ENCODE measurements at places on chromosomes 11 and 22.

DNA sequence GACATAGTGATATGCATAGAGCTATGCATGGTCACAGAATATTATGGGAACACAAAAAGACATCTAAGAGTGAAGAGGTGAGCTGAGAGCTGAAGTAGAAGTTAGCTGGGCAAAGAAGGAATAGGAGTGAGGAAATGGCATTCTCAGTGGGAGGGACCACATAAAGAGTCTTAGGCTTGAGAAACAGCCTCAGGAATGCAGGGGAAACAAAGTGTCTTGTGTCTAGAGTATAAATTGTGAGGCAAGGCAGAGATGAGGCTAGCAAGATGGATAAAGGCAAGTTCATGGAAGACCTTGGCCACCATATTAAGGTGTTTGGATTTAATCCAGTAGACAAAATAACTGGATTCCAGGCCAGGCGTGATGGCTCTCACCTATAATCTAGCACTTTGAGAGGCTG lies 40.6 kb upstream of the CRTAM start:
- no peak for DNase-seq

GRCh38 chr11:72036687-72037086 lies 38.0 kb downstream of the IL18BP start:
- DNase-seq: no peak

GRCh38 chr22:23061471-23062280 lies 8.6 kb upstream of the GNAZ start:
- no peak for DNase-seq

GRCh38 chr11:74425100-74425499 lies 26.9 kb upstream of the PGM2L1 start:
- DNase-seq: no peak

GRCh38 chr11:125351868-125352250 lies 144.2 kb downstream of the FEZ1 start:
- DNase-seq: no peak

GRCh38 chr11:118620529-118621070 lies 13.2 kb downstream of the PHLDB1 start:
- no peak for DNase-seq

- no peak for DNase-seq
These were observed 55.9 kb upstream of the NUP160 start for GRCh38 chr11:47904048-47904447.

GRCh38 chr11:133269267-133269666 lies 263.0 kb downstream of the OPCML start:
- DNase-seq: no peak

GRCh38 chr11:68721075-68721474 lies 30.2 kb downstream of the TESMIN start:
- DNase-seq: no peak

DNA sequence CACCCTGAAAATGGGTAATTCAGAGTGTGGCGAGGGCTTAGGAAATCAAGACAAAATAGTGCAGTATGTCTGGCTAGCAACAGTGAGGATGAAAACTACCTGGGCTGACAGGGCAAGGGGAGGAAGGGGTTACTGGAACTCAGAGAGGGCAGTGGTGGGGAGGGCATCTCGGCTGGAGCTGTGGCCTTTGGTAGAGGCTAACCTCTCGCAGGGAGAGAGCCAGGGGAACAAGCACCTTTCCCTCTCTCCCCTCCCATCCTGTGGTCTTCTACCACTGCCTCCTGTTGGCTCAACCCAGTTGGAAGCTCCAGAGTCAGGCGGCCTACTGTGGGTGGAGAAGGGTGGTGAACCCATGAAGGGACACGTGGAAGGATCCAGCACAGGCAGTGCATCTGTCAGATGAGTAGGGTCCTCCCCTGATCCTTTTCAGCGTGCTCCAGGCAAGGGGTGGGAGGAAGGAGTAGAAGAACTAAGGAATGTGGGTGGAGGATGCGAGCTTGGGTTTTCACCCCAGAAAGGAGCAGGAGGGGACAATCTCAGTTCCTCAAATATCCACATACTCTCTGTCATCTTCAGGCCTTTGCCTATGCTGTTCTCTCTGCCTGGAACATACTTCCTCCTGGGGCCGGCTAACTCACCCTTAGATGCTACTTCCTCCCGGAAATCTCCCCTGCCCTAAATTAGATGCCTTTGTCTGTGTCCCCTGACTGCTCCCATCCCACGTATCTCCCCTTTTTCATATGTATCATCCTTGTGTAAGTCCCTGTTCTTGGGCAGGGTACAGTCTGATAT lies 6.2 kb upstream of the KCNE3 start:
- no peak for DNase-seq

Data from substantia nigra (tissue), 51 donors.